ENCODE measurements at places on chromosomes 16 and 17.

- no peak for DNase-seq
These were observed 16.5 kb upstream of the MRPS23 start for GRCh38 chr17:57866319-57866718.

GRCh38 chr17:64991726-64992125 lies 64.8 kb downstream of the GNA13 start:
- no peak for DNase-seq

GRCh38 chr16:74667255-74667700 lies 601 bp upstream of the RFWD3 start:
- peak; percentile 25 for DNase-seq

DNA sequence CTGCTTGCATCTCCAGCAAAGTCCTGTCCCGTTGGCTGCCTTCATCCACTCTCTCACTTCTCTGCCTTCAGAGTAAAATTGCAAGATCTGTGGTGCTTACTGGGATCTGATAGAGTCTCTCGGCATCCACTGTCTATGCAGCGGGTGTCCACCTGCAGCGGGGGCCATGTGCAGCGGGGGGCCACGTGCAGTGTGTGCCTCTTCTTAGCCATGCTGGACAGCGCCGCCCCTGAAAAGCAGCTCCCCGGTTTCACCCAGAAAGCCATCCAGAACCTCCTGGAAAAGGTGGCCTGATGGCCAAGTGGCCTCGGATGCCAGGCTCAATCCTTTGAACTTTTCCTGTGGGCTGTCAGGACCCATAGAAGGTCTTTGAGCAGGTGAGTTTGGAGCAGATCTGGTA lies 9.5 kb downstream of the STX4 start:
- DNase-seq: no peak

DNA sequence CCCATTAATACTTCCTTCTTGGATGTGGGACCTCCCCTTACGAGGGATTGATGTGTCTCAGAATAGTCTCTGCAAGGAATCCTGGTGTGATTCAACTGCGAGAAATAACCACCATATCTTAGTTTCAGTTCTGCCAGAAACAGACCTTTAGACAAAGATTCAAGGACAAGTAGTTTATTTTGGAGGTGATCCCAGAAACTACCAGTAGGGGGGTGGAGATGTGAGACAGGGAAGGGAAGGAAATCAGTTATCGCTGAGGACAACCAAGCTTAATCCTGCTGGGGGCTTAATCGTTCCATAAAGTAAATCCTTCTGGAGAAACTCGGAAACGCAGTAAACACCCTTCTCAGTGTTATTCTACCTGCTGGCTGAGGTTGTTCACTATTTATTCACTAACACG lies 5.0 kb upstream of the SDR42E1 start:
- no peak for DNase-seq

DNA sequence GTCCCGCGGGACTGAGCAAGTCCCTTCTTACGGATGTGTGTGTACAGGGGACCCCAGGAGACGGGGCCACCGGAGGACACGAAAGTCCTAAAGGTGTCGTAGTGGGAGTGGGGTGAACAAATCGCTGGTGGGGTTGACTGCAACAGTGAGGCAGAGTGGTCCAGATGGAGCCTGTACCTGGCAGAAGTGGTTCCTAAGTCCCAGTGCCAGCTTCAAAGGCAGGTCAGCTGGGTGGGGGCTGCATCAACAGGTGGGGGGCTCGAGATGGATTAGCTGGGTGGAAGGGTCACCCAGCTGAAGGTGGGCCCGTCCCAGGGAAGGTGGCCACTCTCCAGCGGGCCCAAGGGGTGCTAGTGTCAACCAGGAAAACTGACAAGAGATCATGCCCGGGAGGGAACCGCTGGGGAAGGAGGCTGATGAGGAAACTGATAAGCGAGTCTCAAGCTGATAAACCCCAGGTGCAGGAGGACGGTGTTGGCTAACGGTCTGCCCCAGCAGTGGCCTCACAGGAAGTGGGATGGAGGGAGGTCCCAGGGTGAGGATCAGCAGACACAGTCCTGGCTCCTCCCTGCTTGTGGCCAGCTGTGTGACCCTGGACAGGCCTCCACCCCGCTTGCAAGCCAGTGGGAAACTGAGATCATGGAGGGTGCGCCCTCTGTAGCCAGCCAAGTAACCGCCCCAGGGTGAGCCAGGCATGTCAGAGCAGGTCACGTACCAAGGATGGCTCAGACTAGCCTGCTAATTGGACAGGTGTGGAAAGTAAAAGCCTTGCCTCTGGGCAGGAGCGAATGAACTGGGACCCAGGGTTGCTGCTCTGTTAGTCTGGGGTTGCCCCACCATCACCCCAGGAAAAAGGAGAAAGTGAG lies 1.0 kb downstream of the ORAI3 start:
- peak; percentile 77 for DNase-seq

GRCh38 chr16:86198206-86199118 lies 299.5 kb downstream of the IRF8 start:
- DNase-seq: no peak

DNA sequence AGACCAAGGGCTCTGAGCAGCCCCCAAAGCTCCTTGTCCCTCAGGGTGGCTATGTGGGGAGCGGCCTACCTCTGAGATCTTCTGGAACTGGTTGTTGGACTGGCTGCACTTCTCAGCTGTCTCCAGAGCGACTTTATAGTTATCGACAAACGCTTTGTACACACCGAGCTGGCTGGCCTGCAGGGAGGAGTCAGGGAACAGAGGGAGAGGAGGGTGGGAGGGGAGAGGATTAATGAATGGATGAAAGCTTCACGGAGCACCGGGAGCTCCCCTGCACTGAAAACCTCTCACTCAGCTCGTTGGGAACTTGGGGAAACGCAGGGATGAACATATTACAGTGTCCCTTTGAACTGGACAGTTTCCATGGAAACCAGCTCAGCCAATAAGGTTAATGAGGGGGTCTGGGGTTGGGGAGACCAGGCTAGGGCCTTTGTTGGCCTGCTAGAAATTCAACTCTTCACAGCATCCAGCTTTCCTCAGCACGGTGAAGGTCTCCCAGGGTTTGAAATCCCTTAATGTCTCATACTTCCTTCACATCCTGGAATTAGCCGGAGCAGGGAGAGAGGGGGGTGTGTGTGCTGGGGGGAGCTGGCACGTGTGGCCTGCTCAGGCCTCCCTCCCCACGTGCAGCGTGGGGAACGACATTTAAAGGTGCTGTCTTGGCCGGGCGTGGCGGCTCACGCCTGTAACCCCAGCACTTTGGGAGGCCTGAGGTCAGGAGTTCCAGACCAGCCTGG lies 86.7 kb downstream of the TIMM22 start:
- no peak for DNase-seq

- no peak for DNase-seq
These were observed 19.0 kb downstream of the MRPS23 start for GRCh38 chr17:57830880-57831279.

DNA sequence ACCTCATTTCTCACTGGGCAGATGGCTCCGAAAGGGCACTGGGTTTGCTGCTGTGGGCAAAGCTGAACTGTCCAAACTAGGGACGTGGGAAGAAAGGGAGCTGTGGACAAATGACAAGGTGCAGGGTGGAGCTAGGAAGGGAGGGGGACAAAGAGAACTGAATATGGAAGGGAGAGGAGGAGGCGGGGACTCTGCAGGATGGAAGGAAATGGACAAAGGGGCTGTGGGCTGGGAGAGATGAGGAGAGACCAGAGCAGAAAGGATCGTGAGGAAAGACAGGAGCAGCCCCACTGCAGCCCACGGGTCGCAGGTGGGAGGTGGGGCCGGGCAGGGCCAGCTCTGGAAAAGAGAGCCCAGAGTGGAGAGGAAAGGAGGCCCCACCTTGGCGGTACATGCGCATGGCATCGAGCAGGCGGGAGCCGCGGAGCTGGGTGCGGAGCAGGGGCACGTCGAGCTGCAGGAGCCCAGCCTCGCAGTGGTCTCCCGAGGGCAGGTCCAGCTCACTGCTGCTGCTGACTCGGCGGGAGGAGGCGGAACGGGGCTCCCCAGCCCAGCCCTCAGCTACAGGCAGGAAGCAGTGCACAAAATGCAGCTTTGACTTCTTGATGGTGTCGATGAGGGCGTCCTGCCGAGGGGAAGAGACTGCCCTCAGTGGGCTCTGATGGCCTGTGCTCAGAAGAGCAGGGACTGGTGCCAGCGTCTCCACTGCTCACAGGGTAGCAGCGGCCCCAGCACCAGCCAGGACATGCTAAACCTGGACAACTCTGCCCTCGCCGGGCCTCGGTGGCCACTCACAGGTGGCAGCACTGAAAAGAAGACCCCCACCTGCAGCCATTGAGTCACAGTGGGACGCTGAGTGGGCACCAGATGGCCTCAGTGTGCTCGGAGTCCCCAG lies 66.8 kb downstream of the PIPOX start:
- DNase-seq: no peak

Measured in GM20000 (cell line).